ENCODE measurements at places on chromosomes 13 and 19.

DNA sequence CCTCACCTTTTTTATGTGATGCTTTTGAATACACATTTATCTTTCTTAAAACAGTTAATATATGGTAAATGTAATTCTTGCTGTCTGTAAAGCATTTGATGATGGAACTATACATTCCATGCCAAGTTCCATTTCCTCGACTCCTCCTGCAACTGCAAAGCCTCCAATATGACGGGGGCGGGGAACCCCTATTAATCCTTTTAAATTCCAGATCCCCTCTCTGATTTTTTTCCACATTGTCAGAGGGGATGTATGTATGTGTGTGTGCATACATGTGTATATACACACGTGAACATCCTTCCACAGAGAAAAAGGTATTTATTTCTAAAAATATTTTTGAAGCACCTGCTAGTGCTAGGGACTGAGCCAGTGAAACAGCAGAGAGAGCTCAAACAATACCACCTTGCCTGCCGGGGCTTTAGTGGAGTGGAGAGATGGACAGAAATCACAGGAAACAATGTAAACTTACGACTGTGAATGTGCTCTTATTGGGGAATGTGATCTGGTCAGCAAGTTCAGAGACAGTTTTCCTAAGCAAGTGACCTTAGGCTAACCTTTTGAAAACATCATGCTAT is 25.3 kb upstream of the MAB21L1 start:
- no peak for DNase-seq

DNA sequence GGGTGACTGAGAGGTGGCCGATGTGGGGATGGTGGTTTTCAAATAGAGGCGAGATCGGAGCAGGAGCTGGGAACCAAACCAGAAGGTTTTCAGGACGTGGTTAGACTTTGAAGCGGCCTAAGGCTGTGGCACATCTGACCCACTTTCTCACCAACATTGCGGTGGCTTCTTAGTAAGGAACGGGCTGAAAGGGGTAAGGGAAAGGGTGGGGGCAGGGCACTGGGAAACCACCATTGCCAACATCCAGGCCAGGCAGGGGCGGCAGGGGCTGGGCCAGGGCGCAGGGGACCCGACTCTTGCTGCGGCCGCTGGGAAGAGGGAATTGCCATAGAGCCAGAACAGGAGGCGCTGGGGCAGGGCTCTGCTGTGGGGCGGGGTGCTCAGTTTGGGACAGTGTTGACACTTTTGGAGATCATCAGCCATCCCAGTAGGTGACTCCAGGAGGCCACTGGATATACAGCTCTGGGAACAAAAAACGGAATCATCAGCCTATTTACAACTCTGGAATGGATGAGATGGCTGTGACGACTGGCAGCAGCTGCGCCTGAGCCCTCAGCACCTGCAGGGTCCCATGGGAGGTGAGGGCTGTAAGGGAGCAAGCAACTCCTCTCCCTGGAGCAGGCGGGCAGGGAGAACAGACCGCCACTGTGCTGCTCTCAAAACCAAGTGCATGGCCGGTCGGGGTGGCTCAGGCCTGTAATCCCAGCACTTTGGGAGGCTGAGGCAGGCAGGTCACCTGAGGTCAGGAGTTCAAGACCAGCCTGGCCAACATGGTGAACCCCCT is 52.2 kb downstream of the IRS2 start:
- no peak for DNase-seq

GRCh38 chr19:44685877-44686276 is 13.1 kb upstream of the CEACAM16 start:
- DNase-seq = no peak

DNA sequence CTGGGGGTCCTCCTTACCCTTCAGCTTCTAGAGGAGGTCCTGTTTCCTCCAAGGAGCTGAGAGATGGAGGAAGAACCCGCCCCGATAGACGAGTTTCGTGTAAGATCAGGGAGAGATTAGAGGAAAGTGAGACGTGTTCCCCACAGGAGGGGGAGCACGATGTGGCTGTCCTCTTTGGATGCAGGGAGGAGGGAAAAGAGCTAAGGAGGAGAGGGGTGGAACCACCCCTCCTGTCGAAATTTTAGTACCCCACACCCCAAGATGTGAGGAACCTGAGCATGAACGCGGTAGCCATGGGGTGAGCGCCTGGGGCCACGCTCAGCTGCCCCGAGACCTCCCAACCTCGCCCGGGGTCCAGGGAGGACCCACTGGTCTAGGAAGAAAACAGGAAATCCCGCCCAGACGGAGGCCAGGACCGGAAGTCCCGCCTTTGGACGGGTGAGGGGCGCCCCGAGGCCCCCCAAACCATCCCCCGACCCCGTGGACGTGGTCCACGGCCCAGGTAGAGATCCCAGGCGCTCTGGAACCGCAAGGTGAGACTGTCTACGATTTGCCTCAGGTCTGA is 1.2 kb downstream of the AKT1S1 start:
- DNase-seq = peak; percentile 54

- DNase-seq = no peak
These were observed 134.6 kb upstream of the RFC3 start for GRCh38 chr13:33683376-33683775.

- DNase-seq = no peak
These were observed 16.5 kb downstream of the NFIX start for GRCh38 chr19:13011653-13012389.

- no peak for DNase-seq
These were observed 31.3 kb upstream of the FOXO1 start for GRCh38 chr13:40697711-40698110.

DNA sequence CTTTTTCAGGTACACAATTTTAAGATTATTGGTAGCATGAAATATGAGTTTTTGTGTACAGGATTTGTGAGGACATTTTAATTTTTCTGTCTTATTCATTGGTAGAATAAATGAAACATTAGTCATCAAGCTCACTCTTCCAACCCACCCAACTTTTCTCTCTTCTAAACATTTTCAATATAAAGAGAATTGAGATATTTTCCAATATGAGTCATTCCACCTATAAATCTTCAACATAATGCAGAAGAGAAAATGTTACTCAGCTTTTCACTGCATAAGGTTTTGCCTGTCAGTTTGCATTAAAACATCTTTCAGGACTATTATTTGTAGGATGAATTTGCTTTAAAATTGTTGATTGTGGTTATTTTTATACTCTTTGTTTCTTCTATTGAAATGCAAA is 330.7 kb downstream of the PCDH20 start:
- DNase-seq = no peak

- no peak for DNase-seq
These were observed 65.1 kb downstream of the SIAH3 start for GRCh38 chr13:45786293-45786920.
